ENCODE measurements at places on chromosomes 13 and 19.

- no peak for DNase-seq
These were observed 102.1 kb downstream of the VWA8 start for GRCh38 chr13:41858780-41859179.

- DNase-seq, result no peak
These were observed 3.4 kb downstream of the ERCC1 start for GRCh38 chr19:45420356-45420755.

DNA sequence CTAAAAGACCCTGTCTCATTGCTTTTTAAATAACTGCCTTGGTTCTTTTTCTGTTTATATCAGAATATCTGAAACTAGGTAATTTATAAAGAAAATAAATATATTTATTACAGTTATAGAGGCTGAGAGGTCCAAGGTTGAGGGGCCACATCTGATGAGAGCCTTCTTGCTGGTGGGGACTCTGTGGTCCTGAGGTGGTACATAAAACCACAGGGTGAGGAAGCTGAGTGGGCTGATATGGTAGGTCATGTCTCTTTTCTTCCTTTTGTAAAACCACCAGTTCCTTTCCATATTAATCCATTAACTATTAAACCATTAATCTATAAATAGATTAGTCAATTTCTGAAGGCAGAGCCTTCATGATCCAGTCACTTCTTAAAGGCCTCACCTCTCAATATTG is 109.5 kb upstream of the SPRY2 start:
- DNase-seq, result no peak

- DNase-seq, result no peak
These were observed 2.9 kb upstream of the RCN3 start for GRCh38 chr19:49524812-49525455.

- peak; percentile 86 for DNase-seq
These were observed 6.1 kb downstream of the SACS start for GRCh38 chr13:23427342-23427843.

- DNase-seq, result no peak
These were observed 68.7 kb downstream of the ING1 start for GRCh38 chr13:110782185-110782584.

Measured in ELR (cell line).